Calu3 (cell line): ENCODE measurements at places on chromosomes 3 and 15. TPM values are rescaled to one million over a fixed set of nuclear protein-coding genes. Genes with fewer than 3 reads are reported as not detected.
A peak's percentile ranks its signal among the peaks of the same experiment; 100 is the strongest.

DNA sequence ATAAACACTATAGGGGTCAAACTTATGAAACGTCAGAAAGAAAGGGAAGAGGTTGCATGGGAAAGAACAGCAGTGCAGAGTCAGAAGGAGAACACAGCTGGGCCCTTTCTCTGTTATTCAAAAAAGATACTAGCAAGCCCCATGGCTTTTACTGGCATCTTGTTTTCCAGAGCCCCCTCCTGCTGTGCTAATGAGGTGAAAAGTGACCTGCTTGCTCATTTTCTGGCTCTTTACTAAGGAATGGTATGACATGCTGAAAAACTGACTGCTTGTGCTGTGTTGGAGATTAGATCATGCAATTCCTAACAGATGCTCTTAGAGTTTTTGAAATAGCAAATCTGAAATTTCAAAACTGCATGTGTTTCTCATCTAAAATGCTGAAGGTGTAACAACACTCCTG is 541.6 kb upstream of the ALCAM start:
- no peak for DNase-seq

GRCh38 chr3:51735039-51735438 is 28.2 kb downstream of the GRM2 start:
- DNase-seq: no peak

DNA sequence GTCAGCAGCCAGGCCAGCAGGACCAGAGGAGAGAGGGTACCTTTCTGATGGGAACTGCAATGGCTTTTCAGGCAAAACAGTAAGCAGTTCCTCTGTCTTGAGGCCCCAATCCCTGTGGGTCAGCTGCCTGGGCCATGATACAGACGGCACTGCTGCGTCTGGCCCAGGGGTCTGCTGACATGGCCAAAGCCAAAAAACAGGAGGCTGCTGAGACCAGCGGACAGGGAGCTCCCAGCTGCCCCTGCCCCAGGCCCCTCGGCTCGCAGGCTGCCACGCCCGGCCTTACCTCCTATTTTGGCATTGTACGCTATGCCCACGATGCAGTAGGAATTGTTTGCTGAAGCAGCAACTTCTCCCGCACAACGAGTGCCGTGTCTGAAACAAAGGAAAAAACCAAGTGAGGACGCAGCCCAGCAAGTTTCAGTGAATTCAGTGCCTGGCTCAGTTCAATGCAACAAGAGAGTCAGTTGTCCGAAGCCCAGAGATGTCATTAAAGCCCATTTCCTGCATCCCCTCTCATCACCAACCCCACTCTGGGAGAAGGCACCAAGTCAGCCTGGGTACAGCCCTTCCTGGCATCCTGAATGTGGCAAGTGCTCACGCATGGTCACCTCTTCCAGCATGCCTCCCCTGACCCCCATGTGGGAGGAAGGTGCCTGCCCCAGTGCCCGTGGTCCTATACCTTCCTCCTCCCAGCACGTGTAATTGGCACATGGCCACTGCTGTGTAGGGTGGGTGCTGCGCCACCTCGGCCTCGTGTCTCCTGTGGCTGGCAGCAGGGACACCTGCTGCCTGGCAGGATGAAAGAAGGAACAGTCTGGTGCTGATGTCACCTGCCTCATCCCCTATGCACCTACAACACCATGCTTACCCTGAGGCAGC is 61.7 kb downstream of the PCSK6 start:
- no peak for DNase-seq

GRCh38 chr3:151395806-151396205 is 11.3 kb upstream of the P2RY12 start:
- no peak for DNase-seq

- DNase-seq: no peak
Observed at GRCh38 chr3:103048068-103048722, 613.4 kb downstream of the ZPLD1 start.

DNA sequence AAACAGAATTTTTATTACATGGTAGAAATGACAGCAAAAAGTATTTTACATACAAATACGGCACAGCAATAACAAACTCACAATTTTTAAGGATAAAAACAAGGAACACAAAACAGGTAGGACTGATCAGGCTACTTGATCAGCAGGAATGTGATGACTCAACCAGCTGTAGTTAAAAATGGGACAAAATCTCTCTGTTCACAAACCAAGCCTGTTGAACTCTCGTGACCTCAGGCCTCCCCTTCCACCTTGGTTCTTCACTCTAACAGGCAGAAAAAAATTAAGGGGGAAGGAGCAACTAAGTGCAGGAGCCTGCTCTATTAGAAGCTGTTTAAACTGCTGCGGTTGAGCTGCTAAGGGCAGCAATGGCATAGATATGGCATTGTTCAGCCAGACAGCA is 18.7 kb downstream of the FBXL22 start:
- DNase-seq: peak; percentile 22

GRCh38 chr3:127167315-127168043 is 25.5 kb upstream of the PRR23E start:
- no peak for DNase-seq

GRCh38 chr15:41790756-41791546 is 16.7 kb downstream of the MAPKBP1 start:
- no peak for DNase-seq

- DNase-seq: no peak
Observed at GRCh38 chr3:1232276-1232675, 139.5 kb downstream of the CNTN6 start.

DNA sequence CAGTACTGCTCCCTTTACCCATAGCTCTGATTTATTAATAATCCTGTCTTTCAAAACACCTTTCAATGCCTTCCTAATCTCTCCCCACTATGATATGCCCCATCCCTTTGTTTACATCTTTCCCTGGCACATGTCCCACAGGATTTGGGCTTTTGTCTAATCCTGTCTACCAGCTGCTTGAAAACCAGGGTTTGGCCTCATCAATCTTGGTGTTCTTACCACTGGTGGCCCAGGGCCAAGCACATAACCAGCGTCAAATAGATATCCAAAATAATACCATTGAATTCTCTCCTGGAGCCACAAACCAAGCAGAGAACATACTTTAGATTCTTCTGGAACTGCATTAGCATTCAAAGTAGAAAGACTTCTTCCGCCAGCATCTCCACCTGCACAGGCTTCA is 104.8 kb upstream of the PPP2R3A start:
- DNase-seq: no peak

GRCh38 chr15:69592954-69593353 is 140.3 kb downstream of the RPLP1 start:
- DNase-seq: no peak

DNA sequence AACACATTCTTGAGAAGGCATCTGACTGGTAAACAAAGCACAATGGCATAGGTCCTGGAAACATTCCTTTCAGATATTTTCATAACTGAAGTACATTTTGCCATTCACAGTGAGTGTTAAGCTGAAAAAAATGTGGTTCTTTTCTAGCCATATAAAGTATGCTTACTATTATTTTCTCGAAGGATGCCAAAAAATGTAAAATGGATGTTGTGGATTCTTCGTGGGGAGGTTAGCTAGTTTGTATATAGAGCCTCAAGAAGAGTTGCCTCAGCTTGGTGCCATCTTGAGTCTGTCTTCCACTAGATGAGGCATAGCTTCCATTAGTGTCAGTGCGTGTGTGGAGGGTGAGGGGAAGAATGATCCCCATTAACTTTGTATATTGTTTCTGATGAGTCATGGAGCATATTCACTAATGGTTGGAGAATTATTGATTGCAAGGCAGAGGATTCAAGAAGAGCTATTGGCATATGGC is 4.1 kb downstream of the MBNL1 start:
- no peak for DNase-seq

The GOLGB1 gene
- 42.4 and 42.8 TPM in 2 replicates for total RNA-seq

The IL5RA gene
- not detected in 2 replicates for total RNA-seq

The TMOD2 gene
- 0.64 and 1.0 TPM in 2 replicates for total RNA-seq
